ENCODE measurements at places on chromosomes 7 and 10.

DNA sequence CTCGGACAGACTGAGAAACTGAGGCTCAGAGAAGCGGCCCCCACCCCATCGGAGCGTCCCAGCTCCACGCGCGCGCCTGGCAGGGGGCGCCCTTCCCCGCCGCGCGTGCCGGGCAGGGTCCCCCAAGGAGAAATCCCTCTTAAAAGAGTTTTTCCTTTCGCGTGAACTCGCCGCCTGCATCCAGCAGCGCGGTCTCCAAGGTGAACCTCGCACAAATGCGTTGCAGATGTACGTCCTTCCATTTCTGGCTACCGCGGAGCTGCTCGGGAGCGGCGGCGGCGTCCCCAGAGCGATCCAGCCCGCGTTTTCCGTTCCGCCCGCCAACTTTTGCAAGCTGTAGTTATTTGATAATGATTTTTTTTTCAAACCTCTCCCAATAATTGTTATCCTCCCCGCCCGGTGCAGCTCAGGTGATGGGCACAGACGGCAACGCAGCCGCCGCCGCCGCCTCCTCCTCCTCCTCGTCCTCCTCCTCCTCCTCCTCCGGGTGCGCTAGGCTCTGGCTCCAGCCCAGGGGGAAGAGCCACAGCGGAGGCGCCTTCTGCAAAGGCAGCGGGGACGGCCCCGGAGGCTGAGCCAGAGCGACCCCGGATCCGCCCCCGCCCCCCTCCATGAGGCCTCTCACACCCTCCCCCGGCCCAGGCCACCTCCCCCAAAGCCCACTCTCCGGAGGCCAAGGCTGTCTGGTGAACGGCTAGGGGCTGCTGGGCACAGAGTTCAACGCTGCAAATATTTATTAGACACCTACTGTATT, 74.0 kb upstream of the CUX1 start:
- DNase-seq: peak; percentile 89

- no peak for DNase-seq
Measured at GRCh38 chr7:134649226-134649775, 2.6 kb downstream of the BPGM start.

DNA sequence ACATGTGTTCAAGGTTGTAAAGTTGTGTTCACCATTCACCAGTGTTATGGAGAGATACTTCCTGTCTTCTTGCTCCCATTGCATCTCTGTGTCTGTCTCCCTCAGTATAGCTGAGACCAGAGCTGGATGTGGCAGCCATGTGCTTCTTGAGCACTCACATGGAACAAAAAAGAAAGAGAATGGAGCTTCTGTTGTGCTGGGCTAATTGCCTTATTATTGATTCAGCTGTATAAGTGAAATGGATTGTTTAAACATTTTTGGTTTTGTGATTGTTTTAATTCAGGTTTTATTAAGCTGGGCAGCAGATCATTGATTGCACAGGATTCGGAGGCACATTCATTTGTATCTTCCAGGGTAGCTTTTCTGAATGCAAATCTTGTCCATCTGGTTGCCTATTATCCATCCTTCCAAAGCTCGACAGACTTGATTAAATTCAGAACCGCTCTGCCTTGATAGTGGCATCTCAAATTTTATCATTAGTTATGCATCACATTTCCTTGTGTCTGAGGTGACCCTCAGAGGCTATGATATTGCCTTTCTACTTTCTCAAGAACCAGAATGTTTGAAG, 119.9 kb downstream of the CCNY start:
- DNase-seq: peak; percentile 45

DNA sequence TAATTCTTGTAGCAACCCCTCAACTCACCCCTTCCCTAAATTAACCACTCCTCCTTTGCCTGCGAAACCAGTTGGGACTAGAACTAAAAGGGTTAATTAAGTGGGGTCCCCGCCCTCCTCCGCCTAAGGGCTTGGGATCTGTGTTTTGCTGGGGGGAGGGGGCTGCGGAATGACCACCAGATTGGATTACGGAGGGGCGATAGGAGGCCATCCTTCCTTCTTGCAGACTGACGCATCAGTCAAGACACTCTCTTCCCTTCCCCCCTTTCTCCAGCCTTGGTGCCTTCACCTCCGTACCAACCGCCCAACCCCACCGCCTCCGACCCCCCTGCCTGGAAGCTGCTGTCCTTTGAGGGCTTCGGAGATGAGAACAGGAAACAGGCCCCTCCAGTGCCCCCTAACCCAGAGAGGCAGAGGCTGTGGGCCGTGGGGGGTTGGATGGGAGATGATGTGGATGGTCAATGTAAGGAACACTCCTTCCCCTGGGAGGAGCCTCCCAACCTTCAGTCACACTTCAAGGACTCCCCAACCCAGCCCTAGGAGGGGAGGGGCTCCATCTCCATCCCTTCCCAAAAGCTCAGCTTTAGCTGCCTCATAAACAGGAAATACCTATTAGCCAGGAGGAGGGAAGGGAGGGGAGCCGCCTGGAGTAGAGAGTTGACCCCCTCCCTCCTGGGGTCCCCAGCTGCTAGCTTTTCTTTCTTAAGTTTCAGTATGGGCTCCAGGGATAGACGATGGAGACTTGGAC, 997 bp upstream of the LDB1 start:
- peak; percentile 92 for DNase-seq

DNA sequence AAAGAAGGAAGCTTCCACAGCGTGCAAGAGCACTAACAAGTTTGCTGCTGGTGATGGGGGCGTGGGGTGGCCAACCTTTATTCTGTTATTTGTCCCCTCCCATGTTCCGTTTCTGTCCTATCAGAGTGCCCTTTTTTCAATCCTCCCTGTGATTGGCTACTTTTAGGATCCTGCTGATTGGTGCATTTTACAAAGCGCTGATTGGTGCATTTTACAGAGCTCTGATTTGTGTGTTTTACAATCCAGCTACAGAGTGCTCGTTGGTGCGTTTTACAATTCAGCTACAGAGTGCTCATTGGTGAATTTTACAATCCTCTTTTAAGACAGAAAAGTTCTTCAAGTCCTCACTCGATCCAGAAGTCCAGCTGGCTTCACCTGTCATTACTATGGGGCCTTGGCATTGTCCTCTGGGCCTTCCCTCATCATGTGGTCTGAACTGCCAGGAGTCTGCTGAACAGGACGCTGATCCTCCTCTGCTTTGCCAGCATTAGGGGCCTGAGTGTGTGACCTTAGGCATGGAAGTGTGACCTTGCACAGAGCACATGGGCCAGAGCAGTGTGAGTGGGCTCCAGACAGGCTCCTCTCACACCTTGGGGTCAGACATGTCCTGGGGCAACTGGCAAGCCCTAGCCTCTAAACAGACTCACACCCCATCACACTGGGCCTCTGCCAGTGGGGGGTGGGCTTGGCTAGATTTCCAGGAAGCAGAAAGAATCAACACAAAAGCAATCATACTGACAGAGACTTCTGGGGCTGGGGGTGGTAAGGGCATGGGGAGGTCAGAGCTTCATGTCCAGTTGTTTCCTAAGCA, 167.4 kb downstream of the PTPN20 start:
- no peak for DNase-seq

GRCh38 chr10:85667638-85668233, 698.9 kb downstream of the GRID1 start:
- DNase-seq: no peak

DNA sequence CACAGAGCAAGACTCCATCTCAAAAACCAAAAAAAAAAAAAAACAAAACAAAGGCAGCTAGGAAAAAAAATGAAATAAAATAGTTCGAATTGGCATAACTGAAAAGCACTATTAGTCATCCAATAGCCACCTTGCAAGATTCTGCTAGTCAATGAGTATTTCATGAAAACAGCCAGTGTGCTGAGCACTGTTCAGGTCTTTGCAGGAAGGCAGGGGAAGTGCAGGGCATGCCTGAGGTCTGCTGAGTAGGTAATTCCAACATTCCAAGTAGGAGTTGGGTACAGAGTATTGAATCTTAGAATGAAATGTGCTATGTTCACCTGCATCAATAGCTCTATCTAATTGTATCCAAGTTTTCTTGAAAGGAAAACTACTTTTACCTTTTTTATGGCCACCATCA, 22.9 kb downstream of the ABRAXAS2 start:
- DNase-seq: no peak

GRCh38 chr7:124497176-124497575, 268.4 kb downstream of the GPR37 start:
- DNase-seq: no peak

- no peak for DNase-seq
Measured at GRCh38 chr7:88259656-88260380, 40.0 kb upstream of the SRI start.

- no peak for DNase-seq
Measured at GRCh38 chr10:97892939-97893338, 43.3 kb downstream of the GOLGA7B start.

- DNase-seq: peak; percentile 80
Measured at GRCh38 chr10:120336911-120337540, 120.0 kb upstream of the PLPP4 start.

GRCh38 chr10:48670978-48671913, 13.4 kb upstream of the WDFY4 start:
- DNase-seq: peak; percentile 48

- DNase-seq: peak; percentile 33
Measured at GRCh38 chr7:84250452-84250851, 55.9 kb upstream of the SEMA3A start.

GRCh38 chr7:158263110-158263963, 324.3 kb downstream of the PTPRN2 start:
- DNase-seq: no peak

DNA sequence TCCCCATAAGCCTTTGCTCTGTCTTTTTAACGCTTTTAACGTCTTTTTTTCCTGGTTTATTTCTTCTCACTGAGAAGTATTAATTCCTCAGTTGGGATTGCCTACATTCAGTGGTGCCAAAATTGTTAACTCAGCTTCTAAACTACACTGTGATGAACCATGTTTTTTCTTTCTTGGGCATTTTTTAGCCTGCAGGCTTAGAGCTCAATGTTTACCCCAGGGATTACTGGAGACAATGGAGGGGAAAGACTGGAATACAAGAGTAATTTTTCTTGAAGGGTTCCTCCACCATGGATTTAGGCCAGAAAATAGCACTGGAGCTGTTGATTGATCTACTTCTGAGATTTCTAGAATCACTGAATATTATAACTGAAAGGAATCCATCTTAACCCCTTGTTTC, 19.8 kb downstream of the STAMBPL1 start:
- no peak for DNase-seq

DNA sequence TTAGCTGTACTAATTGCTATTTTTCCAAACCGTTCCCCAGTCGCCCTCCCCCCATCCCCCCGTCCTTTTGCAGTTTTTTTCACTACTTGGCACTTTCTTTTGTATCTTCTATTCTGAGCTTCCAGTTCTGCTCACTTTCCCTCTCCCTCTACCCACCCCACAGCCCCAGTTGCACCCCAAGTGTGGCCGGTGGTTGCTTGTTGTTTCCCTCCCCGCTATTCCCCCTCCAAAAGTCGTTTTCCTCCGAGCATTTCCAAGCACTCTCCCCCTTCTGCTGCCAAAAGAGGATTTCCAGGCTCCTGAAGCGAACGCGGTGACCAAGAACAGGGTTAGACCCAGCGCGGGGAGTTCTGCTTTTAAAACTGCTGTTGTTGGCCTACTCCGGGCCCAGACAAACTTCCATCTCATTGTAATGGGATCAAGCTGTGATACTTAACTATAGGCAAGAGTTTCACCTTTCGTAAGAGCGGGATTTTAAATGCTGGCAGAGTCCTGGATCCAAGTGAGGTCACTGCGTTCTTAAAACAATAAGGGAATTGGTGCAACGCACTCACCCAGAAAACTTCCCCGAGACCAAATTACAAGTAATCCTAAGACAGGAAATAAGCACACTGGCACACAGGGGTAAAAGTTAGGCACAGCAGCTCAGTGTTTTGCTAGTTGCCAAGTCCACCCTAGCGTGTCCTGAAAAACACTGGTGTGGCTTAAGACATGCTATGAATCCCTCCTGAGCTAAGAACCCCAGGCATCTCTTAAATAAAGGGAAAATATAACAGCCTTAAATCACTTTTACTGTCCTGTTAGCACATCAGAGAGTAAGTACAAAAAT, 1.5 kb upstream of the RGS10 start:
- peak; percentile 59 for DNase-seq

DNA sequence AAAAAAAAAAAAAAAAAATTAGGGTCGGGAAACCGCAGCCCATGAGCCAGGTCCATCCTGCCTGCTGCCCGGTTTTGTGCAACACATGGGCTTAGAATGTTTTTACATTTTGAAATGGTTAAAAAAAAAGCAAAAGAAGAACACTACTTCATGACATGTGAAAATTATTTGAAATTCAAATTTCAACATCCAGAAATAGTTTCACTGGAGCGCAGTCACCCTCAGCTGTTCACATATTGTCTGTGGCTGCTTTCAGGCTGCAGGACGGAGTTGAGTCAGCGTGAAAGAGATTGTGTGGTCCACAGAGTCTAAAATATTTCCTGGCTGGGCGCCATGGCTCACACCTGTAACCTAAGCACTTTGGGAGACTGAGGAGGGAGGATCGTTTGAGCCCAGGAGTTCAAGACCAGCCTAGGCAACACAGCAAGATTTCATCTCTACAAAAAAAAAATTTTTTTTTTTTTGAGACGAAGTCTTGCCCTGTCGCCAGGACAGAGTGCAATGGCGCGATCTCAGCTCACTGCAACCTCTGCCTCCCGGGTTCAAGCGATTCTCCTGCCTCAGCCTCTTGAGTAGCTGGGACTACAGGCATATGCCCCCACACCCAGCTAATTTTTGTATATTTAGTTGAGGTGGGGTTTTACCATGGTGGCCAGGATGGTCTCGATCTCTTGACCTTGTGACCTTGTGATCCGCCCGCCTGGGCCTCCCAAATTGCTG, 63.9 kb upstream of the ECHDC3 start:
- no peak for DNase-seq

GRCh38 chr10:32131388-32131787, 75.2 kb upstream of the KIF5B start:
- DNase-seq: no peak

- no peak for DNase-seq
Measured at GRCh38 chr7:157433628-157434027, 96.8 kb downstream of the DNAJB6 start.

DNA sequence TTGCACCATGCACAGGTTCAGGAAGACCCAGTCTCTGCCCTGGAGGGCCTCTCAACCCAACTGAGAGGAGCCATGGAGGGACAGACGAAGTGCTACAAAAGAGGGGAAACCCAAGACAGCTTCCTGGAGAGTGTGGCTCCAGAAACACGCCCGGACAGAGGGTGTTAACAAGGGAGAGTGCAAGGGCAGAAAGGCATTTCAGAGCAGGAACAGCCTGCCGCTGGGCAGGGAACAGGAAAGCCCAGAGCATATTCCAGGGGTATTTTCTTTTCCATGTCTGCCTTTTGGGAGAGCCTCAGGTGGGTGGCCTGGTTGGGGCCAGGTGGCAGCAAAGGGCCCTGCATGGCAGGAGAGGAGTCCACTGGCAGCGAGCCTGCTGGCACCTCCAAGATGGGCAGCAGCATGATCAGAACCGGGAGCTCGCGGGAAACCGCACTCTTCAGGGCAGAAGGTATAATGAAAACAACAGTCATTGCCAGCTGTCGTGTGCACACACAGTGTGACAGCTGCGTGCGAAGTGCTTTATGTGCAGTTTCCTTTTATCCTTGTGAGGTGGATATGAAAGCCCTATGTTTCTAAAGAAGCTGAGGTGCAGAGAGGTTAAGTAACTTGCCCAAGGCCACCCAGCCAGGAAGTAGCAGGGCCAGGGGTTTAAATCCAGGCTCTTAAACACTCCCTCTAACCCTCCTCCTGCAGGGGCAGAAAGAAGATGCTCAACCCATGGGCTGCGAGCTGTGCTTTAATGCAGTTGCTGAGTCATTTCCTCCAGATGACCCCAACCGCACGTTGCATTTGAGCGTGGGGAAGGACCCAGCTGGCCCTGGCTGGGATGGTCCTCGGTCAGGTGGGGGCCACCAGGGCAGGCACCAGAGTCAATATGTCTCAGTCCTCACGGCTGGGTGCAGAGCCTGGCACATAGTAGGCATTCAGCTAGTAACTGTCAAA, 128.6 kb downstream of the OAT start:
- peak; percentile 10 for DNase-seq

- no peak for DNase-seq
Measured at GRCh38 chr10:70568113-70568512, 34.4 kb downstream of the PRF1 start.

Measured in eye (tissue), 1 donor.